Skin of body (tissue), 3 donors: ENCODE measurements at places on chromosomes 4 and X. TPM values are rescaled to one million over a fixed set of nuclear protein-coding genes. Genes with fewer than 3 reads are reported as not detected.

DNA sequence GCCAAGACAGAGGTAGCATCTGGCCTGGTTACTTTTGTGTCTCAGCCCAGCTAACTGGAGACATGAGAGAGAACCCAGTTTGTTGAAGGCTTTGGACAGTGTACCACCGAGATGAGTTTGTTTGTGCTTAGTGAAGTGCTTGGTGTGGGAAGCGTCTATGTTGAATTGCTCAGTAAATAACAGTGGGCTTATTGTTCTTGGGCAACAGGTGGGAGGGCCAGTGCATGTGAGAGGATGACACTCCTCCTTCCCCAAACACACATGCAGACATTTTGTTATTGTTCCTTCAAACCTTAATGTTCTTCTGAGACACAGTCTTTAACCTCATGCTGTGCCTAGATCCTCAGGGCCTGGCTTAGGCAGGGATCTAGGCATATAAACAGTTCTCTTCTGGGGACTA is 39.7 kb downstream of the MSN start:
- DNase-seq, result no peak

DNA sequence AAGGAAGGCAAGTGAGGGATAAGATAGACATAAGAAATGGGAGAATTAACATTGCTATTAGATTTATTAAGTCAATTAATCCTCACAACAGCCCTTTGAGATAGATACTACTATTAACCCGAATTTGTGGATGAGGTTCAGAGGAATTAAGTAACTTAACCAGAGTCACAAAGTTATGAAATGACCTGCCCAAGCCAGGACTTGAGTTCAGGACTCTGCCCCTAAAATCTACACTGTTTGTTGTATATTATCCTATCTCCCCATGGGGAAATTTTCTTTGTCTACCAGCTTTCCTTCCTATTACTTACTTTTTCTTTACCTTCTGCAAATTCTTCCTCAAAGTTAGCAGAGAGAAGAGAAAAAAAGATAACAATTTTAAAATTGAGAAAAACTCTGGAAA is 33.4 kb upstream of the UBQLN2 start:
- DNase-seq, result no peak

DNA sequence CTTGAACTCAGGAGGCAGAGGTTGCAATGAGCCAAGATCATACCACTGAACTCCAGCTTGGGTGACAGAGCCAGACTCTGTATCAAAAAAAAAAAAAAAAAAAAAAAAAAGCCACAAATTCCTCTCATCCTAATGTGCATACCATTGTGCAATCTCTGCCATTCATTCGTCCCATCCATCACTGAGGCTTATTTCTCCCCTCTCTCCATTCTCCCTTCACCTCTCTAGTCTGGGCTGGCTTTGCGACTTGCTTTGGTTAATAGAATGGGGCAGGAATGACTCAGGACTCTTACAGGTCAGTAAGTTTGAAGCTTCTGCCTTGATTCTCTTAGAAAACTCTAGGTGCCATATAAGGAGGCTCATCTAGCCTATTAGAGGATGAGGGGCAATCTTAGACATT is 60.3 kb upstream of the DDX3X start:
- DNase-seq, result no peak

GYPB gene
- total RNA-seq, result 31.0 TPM

DNA sequence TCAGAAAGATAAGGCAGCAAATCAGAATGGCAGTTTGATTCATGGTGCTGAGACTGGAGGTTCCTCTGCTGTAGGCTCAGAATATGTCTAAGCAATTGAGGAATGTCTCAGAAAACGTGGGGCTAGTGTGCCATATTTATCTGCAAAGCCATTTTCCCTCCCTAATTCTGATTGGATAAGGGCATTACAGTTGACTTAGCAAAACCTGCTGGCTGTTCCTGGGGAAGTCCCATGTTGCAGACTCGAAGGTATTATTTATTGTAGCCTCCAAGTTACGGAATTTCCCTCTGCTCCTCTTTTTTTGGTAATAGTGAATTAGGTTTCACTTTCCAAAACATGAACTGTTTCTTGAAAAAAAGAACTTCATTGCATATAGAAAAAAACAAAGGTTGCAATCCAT is at the start of gene CXCL10:
Gene CXCL10, minus strand, starts transcription at position 109 of the 400 bp plus-strand sequence. Its CDS starts 66 bp downstream, at position 43.
- DNase-seq, result no peak

EDA gene
- total RNA-seq, result 7.6 TPM

- no peak for DNase-seq
These were observed 209.5 kb upstream of the PPP3CA start for GRCh38 chr4:101556842-101557241.

- DNase-seq, result no peak
These were observed 45.7 kb downstream of the ACOX3 start for GRCh38 chr4:8394806-8395205.

GRCh38 chrX:131783555-131784308 is 239.4 kb upstream of the STK26 start:
- no peak for DNase-seq

CT45A10 gene
- not detected for total RNA-seq

DNA sequence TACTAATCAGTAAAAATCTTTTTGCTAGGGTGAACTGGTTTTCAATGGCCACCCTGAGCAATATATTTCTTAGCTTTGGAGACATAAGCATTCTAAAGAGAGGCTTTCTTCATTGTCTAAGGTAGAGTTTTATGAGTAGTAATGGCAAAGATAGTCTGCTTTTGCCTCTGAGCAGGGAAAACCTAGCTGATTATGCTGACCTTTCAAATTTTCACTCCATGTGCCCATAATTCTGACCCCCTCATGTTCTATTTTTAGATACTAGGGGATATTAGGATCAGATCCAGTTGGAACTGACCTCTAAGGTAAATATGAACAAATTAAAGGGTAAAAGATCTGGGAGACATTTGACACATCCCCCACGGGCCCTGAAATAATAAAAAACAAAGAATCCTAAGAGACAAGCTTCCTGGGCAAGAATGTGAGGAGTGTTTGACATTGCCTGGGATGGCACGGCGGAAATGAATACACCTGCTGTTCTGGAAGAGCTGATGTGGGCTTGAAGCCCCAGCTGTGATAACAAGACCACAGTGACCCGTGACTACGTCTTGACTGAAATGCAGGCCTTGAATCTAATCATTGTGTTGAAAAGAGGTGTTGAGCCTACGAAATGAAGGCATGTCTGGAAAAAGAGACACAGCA is 392.1 kb upstream of the FRG1 start:
- no peak for DNase-seq

GRCh38 chrX:153554519-153555167 is 37.2 kb downstream of the ATP2B3 start:
- peak; percentile 46 for DNase-seq
